ENCODE measurements at places on chromosomes 7 and 10.

GRCh38 chr10:100743626-100744135, 1.7 kb upstream of the PAX2 start:
- DNase-seq = no peak

DNA sequence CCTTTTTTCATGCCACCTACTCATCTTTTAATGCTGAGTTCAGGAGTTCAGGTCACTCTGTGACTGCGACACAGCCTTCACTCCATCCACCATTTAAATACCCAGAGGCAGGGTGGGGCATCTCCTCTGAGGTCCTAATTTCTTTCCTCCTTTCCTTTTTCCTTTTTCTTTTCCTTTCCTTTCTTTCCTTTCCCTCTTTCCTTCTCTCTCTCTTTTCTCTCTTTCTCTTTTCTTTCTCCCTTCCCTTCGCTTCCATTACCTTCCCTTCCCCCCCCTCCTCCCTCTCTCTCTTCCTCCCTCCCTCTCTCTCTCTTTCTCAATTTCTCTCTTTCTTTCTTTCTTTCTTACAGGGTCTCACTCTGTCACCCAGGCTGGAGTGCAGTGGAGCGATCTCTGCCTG, 145.9 kb upstream of the SVIL start:
- DNase-seq = no peak

DNA sequence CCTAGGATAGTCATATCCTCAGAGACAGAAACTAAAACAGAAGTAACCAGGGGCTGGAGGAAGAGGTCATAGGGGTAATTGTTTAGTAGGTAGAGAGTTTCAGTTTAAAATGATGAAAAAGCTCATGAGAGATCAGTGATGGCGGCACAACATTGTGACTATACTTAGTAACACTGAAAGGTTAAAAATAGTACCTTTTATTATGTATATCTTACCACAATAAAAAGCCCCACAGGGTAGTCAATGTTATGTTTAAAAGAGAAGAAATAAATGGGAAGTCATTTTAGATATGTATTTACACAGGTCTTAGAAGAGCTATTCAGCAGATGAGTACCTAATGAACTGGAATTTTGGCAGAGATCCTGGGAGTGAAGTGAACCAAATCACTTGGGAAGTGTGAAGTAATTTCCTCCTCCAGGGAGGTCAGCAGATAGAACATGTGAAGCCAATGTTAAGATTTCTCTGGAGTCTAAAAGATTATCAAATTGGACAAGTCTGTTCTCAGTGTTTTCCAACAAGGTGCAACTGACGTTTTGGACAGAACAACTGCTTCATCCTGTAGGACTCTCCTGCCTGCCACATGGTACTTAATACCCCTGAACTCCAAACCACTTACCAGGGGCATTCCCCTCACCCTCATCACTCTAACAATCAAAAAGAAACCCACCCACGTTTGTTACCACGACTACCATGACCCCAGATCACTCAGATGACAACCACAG, 6.4 kb downstream of the CDCA7L start:
- DNase-seq = peak; percentile 38

DNA sequence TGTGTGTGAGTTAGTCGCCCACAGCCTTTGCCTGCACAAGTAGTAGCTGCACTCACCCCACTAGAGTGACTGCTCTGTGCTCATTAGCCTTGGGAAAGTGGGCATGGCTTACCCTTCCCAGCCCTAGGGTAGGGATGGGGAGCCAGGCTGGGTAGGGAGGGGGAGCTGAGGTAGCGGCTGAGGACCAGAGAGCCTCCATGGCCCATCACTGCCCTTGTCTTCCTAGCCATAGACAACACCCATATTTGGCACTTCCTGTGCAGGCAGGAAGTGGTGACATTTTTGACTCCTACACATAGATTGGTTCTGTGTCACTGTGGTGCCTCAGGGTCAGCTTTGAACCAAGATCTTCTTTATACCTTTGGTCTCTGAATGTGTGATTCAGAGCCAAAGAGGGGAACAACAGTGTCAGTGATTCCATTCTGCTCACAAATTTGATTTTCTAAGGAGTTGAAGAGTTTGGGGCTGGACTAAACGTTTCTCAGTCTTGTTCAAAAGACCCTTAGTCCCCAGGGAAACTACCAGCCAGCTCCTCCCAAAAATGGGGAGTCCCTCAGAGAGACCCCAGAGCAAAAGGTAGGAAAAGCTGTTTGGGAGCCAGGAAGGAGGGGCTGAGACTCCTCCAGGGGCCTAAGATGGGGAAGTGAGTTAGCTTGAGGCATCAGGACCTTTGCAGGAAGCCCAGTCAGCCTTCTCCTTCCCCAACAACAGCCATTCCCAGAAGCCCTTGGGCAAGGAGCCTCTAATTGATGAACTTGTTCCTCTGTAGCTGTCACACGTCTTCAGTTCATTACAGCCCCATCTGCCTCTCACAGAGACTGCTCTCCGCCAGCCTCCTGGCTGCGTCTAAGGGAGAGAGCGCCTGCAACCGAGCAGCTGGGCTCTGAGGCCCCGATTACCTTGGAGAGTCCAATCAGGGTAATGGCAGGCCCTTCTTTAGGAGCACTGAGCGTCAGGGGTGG, 135.0 kb downstream of the CDH23 start:
- DNase-seq = peak; percentile 71

- no peak for DNase-seq
Measured at GRCh38 chr10:88077977-88078376, 214.6 kb downstream of the PTEN start.

- DNase-seq = no peak
Measured at GRCh38 chr10:72124989-72125388, 36.6 kb upstream of the SPOCK2 start.

DNA sequence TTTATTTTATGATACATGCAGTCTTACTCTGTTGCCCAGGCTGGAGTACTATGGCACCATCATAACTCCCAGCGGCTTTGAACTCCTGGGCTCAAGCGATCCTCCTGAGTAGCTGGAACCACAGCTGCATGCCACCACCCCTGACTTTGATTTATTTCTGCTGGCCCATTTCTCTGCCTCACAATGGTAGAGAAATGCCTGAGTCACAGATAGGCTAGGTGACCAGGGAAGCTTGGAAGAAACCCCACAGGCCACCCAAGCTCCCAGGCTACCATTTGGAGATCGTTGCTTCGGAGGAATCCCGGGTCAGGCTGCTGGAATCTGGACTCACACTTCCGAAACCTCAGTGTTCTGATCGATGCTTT, 17.4 kb upstream of the BAIAP2L1 start:
- no peak for DNase-seq

- no peak for DNase-seq
Measured at GRCh38 chr7:96685353-96685752, 24.3 kb downstream of the SEM1 start.

GRCh38 chr10:119209736-119210355, 2.5 kb downstream of the GRK5 start:
- DNase-seq = no peak

- DNase-seq = no peak
Measured at GRCh38 chr7:77540402-77540822, 3.3 kb downstream of the PTPN12 start.

GRCh38 chr10:78768876-78769275, 299.9 kb upstream of the ZMIZ1 start:
- no peak for DNase-seq

GRCh38 chr7:115689941-115690340, 340.6 kb downstream of the TFEC start:
- DNase-seq = peak; percentile 74

DNA sequence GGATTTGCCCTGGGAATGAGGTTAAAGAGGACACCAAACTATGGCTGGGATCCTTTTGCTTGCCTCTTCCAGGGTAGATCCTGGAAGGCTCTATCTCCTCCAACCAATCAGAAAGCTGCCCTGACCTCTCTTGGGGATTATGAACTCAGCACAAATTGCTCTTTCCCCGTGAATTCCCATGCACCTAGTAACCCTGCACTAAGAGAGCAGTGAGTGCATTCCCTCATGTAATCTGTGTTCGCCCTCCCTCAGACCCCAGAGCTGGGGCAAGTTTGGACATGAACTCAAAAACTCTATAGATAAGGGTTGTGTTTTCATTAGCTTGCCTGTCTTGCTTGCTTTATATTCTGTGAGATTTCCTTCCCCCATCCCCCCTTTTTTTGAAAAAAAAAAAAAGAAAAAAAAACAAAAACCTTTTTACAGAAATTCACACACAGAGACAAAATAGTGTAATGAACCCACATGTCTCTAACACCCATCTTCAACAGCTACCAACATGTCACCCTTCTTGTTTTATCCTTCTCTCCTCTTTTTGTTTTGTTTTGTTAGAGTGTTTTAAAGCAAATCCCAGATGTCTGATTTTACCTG, 225.5 kb upstream of the TCF7L2 start:
- DNase-seq = peak; percentile 12

GRCh38 chr10:1425879-1426278, 311.4 kb downstream of the ADARB2 start:
- no peak for DNase-seq

DNA sequence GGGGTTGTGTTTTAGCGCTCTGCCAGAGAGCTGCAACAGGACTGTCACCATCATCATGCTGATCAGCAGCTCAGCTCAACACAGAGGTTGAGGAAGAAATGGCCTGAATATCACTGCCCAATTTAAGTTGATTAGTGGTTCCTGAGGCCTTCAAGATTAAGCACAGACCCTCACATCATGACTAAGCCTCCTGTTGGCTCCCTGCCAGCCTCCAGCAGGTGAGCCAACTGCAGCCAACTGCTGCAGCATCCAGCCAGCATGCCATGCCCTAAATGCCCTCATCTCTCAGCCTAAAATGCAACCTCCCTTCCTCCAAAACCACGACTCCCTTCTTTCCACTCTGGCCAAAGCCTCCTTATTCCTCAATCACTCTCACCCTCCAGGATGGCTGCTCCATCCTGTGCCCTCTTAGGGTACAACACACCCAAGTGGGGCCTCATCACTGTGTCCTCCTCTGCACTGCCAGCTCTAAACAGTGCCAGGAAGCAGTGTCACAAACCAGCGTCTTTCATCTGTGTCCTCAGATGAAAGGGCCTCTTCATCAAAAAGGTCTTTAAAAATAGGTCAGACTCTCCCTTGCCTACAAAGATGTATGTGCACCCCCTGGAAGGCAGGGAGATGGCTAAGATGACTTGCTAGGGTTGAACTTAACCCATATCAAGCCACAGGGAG, 259.3 kb downstream of the ZEB1 start:
- DNase-seq = peak; percentile 58

DNA sequence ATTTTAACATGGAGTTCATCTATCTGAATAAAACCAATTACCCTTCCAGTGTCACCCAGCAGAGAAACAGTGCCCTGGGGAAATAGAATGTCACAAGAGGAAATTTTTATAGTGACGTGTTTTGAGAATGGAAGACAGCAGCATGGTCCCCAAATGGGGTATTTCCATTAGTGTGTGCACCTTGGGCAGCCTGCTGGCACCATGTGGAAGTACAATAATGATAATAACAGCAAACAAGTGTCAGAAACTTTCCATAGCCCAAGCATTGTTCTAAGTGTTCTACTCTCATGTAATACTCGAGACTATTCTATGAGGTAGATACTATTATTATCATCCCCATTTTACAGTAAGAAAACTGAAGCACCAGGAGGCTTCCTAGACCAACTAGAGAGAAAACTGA, 2.2 kb upstream of the PDE1C start:
- DNase-seq = no peak

DNA sequence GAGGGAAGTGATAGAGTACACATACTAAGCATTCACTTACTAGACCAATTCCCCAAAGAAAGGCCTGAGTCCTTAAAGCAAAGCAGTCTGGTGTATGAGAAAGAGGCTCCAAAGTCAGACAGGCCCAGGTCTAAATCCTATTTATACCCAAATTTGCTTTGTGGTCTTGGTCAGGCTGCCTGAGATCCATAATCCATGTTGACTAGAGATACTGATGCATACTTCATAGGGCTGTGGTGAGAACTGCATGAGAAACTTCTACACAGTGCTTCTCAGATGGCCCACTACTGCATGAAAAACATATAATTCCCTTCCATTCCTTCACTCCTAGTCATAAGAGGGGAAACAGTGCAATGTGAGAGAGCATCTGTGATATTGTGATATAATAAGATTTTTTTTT, 81.6 kb upstream of the SP4 start:
- DNase-seq = no peak

DNA sequence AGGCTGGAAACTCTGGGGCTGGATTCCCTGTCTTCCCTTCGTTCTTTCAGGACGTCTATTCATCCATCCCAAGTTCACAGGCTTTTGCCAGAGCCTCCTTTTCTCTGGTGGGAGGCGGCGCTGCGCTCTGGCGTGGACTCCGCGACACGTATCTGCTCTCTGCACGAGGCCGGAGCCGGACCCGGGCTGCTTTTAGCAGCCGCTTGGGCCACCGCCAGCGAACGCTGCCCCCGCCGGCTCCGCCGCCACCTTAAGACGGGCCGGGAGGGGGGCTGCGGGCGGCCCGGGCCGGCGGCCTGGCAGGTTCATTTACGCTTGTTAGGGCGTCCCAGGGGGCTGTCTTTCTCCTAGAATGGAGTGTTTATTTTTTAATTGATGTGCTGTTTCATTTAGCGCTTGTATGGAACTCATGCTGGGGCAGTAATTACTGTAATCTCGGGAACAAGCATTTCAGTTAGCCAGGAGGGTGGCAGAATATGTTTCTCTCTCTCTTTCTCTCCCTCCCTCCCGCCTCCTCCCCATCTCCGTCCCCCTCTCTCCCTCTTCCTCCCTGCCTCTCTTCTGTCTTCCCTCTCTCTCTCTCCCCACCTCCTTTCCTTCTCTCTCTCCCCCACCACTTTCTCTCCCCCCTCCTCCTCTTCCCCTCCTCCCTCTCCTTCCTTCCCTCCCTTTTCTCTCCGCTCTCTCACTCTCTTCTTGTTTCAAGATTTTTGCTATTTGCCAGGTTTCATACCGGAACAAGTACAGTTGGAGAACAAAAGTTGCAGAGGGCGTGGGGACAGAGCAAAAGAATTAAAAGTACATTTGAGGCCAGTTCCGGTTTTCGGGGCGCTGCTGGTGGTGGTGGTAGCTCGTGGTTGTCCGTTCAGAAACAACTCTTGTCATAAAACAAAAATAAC, 1.3 kb upstream of the FZD8 start:
- no peak for DNase-seq

- no peak for DNase-seq
Measured at GRCh38 chr10:86699125-86699524, 30.8 kb downstream of the LDB3 start.

DNA sequence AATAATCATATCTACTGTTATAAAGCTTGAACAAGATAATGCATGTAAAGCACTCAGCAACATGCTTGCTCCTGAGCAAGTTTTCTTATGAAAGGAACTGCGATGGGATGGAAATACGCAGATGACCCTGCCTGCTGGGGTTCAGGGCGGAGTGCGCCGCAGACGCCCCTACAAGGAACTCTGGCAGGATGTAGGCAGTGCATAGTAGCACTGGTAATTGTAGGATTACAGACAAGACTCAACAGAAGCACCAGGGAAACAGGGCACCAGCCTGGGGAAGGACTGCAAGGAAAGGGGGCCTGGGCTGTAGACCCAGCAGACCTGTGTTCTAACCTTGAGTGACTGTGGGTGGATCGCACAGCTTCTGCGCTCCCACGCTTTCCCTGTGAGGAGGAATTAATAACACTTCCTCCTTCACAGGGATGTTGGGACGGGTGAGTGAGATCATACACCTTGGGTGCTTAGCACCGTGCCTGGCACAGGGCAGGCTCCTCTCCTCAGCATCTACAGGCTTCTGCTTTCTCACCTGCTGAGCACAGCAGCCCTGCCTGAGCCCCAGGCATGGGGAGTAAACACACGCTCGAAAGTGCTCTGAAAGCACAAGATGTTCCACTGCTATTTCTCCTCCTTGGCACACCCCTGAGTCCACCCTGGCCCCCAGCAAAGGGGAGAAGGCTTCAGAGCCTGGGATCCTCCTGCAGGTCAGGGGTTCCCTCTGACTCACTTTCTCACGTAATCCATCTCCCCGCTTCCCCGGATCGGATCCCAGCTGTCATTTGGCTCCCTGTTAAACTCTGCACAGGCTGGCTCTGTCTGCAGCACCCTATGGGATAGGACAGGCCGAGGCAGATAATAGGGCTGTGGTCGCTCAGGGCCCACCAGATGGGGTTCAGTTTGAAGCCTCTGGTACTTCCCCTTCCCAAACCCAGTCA, 19.2 kb downstream of the ITPRIP start:
- no peak for DNase-seq
